ENCODE measurements at places on chromosomes 5 and 9.

GRCh38 chr5:78496373-78496772 lies 136.0 kb downstream of the SCAMP1 start:
- DNase-seq: no peak

DNA sequence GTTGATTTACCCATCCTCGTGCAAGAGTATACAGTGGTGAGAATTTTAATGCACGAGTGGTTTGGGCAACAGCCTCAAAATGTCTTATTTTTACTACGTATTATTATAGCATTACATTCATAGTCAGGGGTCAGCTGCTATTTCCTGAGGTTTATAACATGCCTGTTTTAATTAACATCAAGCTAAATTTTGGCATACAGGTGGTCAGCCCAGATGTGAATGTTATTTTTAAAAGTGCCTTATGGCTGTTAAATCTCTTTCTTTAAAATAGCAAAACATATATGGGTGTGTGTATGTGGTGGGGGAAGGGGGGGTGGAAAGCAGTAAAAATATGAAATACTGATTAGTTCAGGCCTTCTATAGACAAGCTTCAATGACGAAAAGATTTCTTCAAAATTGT lies 424.5 kb upstream of the CLINT1 start:
- DNase-seq: no peak

DNA sequence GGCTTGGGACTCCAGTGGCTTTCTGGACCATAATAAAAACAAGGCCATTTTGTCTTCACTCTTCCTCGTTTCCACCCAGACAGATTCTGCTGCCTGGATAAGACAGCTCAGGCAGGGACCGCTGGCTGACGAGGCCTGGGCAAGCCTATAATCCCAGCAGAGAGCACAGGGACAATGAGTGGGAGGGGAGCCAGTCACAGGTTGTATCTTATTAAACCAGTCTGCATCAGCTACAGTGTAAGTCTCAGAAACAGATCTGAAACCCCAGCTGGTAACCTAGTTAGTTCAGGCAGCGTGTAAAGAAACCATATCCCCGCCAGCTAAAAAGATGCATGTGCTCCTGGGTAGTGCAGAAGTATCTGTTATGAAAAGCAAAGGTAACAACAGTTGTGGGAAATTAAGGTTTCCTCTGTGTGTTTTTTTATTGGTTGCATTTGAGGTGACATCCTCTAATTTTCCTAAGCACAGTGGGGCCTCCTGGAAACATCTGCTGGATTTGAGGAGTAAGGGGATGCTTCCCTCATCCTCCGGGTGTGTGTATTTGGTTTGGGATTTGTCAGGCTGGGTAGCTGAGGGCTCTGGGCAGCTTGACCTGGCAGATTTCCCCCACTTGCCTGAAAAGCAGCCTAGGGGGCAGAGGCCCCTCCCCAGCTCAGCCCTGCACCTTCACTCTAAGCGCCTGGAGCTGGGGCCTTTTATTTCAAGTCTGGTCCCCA lies 15.2 kb upstream of the TAL2 start:
- DNase-seq: no peak

- no peak for DNase-seq
Observed at GRCh38 chr5:38871790-38872551, 26.2 kb downstream of the OSMR start.

DNA sequence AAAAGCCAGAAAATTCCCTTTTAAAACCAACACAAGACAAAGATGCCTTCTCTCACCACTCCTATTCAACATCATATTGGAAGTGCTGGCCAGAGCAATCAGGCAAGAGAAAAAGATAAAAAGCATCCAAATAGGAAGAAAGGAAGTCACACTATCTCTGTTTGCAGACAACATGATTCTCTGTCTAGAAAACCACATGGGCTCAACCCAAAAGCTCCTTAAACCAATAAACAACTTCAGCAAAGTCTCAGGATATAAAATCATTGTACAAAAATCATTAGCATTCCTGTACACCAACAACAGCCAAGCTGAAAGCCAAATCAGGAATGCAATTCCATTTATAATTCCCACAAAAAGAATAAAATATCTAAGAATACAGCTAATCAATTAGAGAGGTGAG lies 112.0 kb downstream of the ADAMTSL1 start:
- no peak for DNase-seq

DNA sequence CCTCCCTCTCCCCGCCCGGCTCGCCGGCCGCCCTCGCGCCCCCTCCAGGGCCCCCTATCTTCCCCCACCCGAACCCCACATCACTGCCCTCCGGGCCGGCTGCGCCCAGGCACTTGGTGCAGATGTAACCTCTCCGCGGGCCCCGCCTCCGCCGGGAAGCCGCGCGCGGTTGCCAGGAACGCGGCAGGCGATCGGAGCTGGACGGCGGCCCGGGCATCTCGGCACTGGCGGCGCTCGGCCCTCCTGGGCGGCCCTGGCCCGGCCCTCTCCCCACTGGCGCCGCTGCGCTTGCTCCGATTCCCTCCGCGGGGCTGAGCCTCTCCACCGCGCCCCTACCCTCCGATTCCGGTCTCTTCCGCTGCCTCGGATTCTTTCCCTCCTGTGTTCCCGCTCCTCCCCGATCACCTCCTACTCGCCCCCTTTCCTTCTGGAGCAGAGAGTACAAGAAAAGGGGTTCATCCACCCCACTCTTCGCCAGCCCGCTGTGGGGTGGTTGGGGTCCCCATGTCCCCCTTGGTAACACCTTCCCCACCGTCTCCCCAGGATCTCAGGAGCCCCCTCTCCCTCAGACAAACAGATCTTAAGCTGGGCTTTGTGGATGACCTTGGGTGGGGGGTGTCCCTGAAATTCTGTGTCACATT lies 70.6 kb downstream of the C9orf50 start:
- DNase-seq: no peak

Measured in stimulated activated CD4-positive, alpha-beta T cell treated with anti-CD3 and anti-CD28 coated beads, TNF-alpha, amount 100 ng/mL, for 4 hours (primary cell).